Activated CD4-positive, alpha-beta T cell treated with anti-CD3 and anti-CD28 coated beads for 36 hours (primary cell): ENCODE measurements at places on chromosomes 1 and 21. TPM values are rescaled to one million over a fixed set of nuclear protein-coding genes. Genes with fewer than 3 reads are reported as not detected.

The MAPKAPK2 gene
- 62.8 TPM for total RNA-seq

GRCh38 chr1:119279456-119280381 lies 88.9 kb upstream of the HAO2 start:
- DNase-seq: no peak

The DENND2C gene
- 0.65 TPM for total RNA-seq

GRCh38 chr1:41348394-41348793 lies 12.8 kb upstream of the FOXO6 start:
- DNase-seq: no peak

The DOP1B gene
- 19.0 TPM for total RNA-seq

DNA sequence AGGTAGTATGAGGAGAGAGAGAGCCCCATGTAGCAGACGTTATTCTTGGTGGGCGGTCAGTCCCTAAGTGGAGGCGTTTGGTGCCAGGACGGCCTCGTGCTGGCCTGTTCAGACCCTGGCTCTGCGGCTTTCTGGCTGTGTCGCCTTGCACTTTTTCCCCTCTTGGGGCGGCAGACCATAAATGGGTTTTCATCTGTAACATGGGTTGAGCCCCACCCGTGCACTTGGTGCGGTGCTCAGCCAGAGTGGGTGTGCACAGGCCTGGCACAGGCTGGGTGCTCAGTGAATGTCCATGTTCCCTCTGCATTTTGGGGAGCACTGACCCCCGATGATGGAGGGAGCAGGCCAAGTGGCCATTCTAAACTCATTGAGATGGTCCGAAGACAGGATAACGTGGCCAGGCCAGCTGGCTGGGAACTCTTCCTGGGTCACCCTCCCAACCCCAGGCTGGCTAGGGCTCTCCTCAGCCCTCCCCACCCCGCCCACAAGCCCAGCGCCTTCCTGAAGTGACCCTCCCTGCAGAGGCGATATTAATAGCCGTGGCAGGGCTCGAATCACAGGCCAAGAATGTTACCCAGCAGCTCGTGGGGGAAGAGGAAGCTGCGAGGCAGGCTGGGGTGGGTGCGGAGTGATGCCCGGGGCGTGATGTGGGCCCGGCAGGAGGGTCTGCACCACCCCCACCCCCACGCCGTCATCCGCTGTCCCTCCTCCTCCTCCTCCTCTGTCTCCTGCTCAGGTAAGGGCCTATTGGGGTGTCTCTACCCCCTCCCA lies 78.5 kb downstream of the ARHGEF10L start:
- DNase-seq: no peak
